ENCODE measurements at places on chromosomes 3 and 15.

DNA sequence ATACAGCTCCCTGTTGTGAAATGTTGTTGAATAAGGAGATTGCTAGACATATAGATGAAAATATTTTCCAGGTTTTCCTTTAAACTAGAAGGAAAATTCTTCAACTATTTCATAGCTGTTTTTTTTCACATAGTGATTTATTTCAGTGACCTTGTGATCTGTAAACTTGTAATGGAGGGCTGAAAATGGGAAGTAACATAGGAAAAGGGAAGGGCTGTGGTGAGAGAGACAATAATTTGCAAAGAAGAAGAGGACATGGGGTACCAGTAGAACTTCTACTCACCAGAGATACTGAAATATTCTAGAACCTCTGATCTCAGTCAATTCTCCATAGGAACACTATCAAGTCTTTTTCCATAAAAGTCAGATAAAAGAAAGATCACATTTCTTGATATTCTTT lies 60.4 kb downstream of the PLS1 start:
- DNase-seq = no peak

GRCh38 chr3:157129803-157130466 lies 30.0 kb downstream of the CCNL1 start:
- DNase-seq = peak; percentile 58

- no peak for DNase-seq
Observed at GRCh38 chr3:31754575-31755278, 222.0 kb downstream of the STT3B start.

DNA sequence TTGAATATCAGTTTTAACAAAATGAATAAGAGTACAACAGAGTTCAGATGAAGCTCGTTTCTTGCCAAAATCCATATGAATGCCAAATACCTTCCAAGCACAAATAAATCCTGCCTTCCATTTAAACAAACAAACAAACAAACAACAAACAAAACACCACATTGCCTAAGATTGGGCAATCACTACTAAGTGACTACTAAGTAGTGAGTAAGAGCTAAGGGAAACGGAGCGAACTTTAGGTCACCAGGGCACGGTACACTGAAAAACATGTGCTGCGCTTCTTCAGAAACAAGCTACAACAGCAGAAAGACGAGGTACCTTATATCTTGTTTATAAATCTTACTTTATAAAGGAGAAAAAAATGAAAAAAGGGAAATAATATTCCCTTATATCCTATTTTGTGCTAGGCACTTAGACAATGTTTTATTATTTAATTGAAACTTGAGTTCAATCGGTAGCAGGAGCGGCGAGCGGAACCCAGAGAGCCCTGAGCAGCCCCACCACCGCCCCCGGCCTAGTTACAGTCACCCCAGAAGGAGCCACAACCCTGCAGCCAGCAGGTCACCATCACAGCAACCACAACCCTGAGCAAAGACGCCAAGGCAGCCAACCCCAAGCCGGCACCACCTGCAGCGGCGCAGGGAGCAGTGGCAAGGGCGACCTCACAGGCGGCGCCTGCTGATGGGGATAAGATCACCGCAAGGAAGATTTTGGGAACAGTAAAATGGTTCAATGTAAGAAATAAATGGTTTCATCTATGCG lies 216.9 kb downstream of the ZBTB20 start:
- no peak for DNase-seq

DNA sequence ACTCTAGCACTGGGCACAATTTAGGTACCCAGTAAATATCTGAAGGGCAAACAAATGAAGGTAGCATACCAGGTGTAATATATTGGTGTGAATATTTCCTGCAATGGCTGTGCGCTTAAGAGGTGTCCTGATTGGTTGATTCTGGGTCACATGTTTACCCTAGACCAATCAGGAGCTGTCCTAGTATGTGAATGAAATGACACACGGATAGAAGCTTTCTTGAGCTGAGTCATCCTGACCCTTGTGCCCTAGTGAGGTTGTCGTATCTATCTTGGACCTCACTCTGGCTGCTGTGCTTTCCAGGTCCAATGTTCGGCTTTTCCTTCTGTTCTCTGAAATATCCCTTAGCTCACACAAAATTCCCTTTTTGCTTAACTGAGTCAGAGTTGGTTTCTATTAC lies 58.1 kb upstream of the FOXP1 start:
- no peak for DNase-seq

DNA sequence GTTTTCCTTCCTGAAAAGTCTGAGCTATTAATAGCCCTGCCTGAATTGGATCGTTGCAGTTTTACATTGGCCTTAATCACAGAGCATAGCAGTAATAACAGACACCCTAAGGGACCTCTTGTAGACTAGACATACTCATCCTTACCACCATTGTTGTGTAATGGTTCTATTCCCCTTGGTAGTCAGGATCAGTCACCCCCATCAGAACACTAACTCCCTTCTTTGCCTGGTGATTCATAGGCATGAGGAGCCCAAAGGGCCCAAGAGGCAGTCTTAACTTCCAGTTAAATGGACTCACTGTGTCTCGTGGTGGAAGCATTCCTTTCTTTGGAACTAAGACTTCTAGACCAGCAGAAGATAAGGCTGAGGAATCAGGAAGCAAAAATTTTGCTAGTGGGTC lies 20.2 kb downstream of the CGGBP1 start:
- no peak for DNase-seq

- no peak for DNase-seq
Observed at GRCh38 chr3:105790534-105790933, 78.3 kb downstream of the CBLB start.

GRCh38 chr15:28881170-28881569 lies 4.6 kb upstream of the APBA2 start:
- DNase-seq = no peak

GRCh38 chr3:151135541-151136337 lies 50.3 kb downstream of the MED12L start:
- DNase-seq = no peak

DNA sequence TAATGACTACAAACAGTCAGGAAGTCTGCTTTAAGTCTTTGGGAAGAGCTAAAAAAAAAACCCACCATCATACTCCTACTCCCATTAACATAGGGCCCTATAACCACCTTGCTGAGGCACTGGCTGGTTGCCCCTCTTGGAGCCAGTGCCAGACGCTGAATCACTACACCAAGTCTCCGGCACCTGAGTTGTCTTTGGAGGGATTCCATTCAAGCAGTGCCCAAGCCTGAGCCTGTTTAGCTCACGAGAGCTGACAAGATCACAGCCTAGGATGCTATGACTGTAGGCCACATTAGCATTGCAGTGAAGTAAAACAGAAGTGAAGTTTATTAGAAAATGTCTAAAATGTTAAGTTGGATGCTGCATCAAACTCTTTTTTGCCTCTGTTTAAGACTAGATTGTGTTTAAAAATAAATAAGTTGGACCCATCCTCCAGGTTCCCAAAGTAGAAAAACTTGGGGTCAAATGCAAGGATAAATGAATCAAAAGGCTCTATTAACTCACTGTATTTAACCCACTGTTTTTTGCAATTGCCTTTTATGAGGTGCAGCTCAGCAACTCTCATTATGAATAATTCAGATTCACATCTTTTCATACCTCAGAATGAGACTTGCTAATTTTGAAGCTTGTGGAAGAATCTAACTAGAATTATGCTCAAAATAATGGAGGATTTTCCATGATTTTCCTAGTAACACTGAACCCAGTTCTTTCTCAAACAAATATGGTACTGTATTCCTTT lies 461.9 kb downstream of the FOXP1 start:
- no peak for DNase-seq

GRCh38 chr3:26627080-26627479 lies 4.5 kb downstream of the LRRC3B start:
- no peak for DNase-seq

GRCh38 chr3:87771337-87772192 lies 287.2 kb downstream of the CGGBP1 start:
- peak; percentile 16 for DNase-seq

- DNase-seq = peak; percentile 18
Observed at GRCh38 chr3:124529826-124530571, 200.3 kb upstream of the UMPS start.

DNA sequence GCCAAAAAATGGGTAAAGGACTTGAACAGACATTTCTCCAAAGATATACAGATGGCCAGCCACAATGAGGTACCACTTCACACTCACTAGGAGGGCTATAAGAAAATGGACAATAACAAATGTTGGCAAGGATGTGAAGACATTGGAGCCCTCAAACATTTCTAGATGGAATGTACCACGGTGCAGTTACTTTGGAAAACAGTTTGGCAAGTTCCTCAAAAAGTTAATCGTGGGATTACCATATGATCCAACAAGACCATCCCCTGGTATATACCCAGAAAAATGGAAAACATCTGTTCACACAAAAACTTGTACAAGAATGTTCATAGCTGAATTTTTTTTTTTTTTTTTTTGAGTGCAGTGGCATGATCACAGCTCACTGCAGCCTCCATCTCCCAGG lies 15.9 kb upstream of the HRH1 start:
- DNase-seq = no peak

- DNase-seq = no peak
Observed at GRCh38 chr3:26675336-26675735, 52.8 kb downstream of the LRRC3B start.

GRCh38 chr3:3281024-3281423 lies 101.5 kb upstream of the CRBN start:
- DNase-seq = no peak

DNA sequence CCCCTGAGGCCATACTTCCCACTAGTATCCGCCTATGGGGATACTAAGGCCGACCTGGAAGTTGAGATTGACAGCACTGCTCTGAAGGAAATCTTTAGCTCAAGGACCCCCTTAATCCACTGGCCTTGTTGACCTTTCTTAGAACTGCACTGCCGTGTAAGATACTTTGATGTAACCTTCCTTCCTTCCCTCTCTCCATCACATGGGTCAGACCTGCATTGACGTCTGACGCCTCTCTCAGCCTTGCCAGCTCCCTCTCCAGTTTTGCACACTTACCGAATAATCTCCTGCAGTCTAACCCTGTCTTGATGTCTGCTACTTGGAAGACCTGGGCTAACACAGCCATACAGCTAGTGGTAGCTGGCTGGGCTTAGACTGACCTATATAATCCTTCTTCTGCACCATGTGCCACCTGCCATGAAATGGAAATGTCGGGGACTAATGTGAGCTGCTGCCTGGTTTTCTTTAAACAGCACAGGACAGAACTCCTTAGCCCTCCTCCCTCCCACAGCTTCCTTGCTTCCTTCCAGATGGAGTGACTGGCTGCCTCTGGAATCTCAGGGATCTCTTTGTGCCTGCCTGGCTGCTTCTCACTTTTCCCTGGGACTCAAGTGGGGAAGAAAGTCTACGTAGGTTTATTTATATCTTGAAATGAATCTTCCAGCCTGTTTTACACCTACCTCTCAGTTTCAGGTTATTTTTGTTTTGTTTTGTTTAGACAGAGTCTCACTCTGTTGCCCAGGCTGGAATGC lies 39.2 kb upstream of the HERC1 start:
- DNase-seq = no peak

- DNase-seq = no peak
Observed at GRCh38 chr3:143897576-143898295, 49.5 kb upstream of the SLC9A9 start.

DNA sequence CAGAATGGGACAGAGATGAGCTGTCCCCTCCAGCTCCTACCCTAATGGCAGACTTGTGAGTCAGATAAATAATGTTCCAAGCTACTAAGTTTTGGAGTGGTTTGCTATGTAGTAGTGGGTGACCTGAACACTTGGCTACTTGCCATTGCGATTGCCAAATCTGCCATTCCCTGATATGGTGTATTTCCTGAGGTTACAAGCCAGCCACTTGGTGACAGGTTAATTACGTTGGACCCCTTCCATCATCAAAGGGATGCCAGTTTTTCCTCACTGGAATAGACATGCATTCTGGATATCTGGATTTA lies 33.6 kb downstream of the MORF4L1 start:
- no peak for DNase-seq

- peak; percentile 89 for DNase-seq
Observed at GRCh38 chr3:38623539-38623938, 25.9 kb downstream of the SCN5A start.

DNA sequence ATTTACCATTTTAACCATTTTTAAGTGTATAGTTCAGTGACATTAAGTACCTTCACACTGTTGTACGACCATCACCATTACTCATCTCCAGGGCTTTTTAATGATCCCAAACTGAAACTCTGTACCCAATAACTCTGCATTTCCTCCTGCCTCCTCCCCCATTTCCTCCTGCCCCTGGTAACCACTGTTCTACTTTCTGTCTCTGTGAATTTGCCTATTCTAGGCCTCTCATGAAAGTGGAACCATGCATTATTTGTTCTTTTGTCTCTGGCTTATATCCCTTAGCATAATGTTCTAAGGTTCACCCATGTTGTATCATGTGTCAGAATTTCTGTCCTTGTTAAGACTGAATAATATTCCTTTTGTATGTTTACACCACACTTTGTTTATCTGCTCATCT lies 154.2 kb downstream of the MECOM start:
- DNase-seq = no peak

DNA sequence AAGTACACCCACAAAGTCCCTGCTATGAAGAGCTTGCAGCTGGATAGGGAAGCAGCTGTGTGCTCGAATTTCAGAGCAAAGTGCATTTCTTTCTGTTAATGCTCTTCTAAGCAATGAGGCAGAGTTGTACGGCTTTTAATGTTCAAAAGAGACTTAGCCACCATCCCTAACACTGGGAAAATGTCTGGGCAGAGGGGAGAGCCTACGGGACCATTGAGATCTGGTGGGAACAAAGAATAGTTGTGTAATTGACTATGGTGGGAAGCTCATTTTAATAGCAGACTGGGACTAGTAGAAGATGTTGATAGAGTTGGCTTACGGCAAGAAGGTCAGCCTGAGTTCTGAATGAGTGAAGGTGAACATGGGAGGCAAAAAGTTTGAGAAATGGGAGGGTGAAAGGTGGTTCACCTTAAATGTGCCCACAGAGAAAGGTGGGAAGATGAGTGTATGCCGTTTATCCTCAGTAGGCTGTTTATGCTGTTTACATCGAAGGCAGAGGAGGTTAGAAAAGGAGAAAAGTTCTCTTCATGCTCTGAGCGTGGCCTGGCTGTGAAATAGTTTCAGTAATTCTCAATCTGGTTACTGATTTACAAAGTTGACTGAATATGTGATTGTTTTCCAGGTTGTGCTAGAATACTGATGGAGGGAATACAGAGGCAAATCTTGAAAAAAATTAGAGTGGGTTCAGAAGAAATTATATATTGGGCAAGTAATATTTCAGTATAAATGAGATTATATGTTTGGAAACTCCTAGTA lies 22.9 kb upstream of the UTS2B start:
- DNase-seq = no peak

DNA sequence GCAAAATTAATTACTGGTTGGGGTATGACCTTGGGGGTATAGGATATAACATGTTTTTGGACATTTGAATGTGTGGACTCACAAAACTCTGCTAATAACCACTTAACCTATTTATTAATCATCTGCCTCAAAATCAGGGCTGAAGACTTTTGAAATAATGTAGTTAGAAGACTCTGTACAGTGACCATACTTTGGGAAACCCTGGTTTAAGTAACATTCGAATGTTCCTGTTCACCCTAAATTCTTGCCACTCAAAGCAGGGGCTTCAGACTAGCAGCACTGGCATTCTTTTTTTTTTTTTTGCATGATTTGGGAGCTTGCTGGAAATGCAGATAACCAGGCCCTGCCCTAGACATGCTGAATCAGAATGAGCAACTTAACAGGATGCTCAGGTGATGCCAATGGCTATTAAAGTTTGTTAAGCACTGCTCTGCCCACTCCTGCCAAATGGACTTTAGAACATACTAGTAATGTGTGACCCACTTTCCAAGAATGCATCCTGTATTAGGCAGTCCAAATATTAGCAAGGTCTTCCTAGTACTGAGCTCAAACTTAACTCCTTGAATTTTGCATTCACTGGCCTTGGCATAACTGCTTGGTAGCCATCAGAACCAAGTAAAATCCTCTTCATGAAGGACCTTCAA lies 12.7 kb upstream of the ST3GAL6 start:
- no peak for DNase-seq

GRCh38 chr15:81069909-81070308 lies 64.2 kb upstream of the CFAP161 start:
- DNase-seq = no peak

Data from H7 (cell line).